Mesothelial cell of epicardium (in vitro differentiated cells): ENCODE measurements at places on chromosomes 3 and 15. TPM values are rescaled to one million over a fixed set of nuclear protein-coding genes. Genes with fewer than 3 reads are reported as not detected.

The LRRN1 gene
- total RNA-seq = 59.1 to 63.8 TPM (median 60.2 TPM) in 3 replicates

- no peak overlapping the region for H3K4me3 ChIP-seq
- H3K27me3 ChIP-seq = no peaks in the 10 kb centered on the region
- no peak for DNase-seq
- H3K4me1 ChIP-seq = no peaks in the 10 kb centered on the region
- H3K36me3 ChIP-seq = no peaks in the 10 kb centered on the region
Observed at GRCh38 chr3:98185180-98185579, 18.7 kb downstream of the OR5H15 start.

The SEC61A1 gene
- 205 to 207 TPM (median 206 TPM) in 3 replicates for total RNA-seq

- H3K36me3 ChIP-seq = no peaks in the 10 kb centered on the region
- no peak overlapping the region for H3K4me3 ChIP-seq
- no peaks in the 10 kb centered on the region for H3K27me3 ChIP-seq
- H3K4me1 ChIP-seq = peaks cover 27% of the 10 kb centered on the region
- H3K27ac ChIP-seq = no peak overlapping the region
Observed at GRCh38 chr3:178440043-178440442, 96.2 kb upstream of the KCNMB2 start.

DNA sequence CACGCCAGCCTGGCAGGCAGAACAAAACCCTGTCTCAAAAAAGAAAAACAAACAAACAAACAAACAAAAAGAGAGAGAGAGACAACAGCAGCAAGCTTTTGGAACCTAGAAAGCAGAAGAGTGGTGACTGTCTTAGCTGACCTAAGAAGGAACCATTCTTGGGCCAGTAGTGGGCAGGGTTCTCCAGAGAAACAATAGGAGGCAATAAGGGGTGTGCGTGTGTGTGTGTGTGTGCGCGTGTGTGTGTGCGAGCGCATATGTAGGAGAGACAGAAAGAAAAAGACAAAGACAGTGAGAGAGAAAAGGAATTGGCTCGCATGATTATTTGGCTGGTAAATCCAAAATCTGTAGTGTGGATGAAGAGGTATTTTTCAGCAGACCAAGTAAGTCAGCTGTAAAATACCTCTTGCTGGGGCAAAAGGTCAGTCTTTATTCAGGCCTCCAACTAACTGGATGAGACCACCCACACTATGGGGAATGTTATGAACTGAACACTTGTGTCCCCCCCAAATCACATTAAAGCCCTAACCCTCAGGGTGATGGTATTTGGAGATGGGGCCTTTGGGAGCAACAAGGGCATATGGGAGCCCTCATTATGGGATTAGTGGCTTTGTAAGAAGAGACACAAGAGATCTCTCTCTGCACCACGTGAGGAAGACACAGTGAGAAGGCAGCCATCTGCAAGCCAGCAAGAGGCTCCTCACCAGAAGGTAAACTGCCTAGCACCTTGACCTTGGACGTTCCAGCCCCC lies 15.1 kb upstream of the BLM start:
- no peaks in the 10 kb centered on the region for H3K27me3 ChIP-seq
- peaks cover 26% of the 10 kb centered on the region for H3K36me3 ChIP-seq
- H3K27ac ChIP-seq = no peak overlapping the region
- H3K4me1 ChIP-seq = peaks cover 8% of the 10 kb centered on the region
- no peak overlapping the region for H3K4me3 ChIP-seq

The NFKBIZ gene
- total RNA-seq = 134 to 142 TPM (median 136 TPM) in 3 replicates

DNA sequence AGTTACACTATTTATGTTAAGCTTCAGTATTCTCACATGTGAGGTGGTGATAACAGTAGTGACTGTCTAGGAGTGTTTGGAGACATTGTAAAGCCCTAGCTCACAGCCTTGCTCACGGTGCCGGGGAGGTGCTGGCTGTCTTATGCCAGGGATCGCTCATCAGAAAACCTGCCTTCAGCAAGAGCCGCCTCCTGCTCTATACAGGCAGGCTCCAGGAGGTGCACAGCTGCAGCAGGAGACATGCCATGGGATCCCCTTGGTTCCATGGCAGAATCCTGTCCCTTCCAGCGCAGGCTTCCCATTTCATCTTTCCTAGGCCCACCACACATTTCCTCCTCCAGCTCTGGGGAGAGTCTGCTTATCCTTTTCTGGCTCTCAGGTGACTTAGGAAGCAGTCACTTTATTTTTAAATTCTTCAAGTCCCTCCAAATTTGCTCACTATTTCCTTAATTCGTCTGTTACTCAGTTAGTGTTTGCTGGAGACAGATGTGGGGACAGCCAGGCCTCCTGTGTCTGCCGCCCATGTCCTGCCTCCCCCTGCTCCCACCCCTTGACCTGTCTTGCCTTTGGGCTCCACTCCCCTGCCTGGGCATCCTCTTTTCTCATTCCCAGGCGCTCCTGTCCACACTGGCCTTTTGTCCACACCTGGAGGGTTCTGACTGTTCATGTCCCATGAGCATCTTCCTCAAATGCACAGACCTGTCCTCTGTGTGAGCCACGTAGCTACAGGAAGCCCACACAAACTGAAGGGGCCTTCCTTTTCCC lies 31.7 kb downstream of the SLCO2A1 start:
- no peak overlapping the region for H3K27ac ChIP-seq
- no peaks in the 10 kb centered on the region for H3K27me3 ChIP-seq
- H3K4me1 ChIP-seq = peaks cover 38% of the 10 kb centered on the region
- H3K4me3 ChIP-seq = no peak overlapping the region
